Vagina (tissue), 2 donors: ENCODE measurements at places on chromosomes 1 and 21.

GRCh38 chr21:25776440-25776839 is 41.7 kb downstream of the GABPA start:
- DNase-seq: no peak

DNA sequence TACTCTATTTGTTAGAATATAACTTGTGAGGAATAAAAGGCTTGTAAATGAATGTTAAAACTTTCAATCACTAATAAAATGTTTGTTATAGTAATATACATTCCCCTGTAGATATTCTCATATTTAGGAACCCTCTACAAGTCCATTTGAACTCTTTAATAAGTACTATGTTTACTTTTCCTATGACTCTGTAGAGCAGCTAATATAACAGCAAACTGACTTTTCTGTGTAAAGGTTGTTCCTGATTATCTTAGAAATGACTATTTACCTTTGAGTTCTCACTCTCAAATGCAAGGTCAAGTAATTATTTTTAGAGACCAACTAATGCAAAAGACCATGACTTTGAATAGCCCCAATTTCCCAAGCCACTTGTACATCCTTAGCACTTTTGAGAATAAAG is 130.3 kb downstream of the C1orf21 start:
- no peak for DNase-seq

DNA sequence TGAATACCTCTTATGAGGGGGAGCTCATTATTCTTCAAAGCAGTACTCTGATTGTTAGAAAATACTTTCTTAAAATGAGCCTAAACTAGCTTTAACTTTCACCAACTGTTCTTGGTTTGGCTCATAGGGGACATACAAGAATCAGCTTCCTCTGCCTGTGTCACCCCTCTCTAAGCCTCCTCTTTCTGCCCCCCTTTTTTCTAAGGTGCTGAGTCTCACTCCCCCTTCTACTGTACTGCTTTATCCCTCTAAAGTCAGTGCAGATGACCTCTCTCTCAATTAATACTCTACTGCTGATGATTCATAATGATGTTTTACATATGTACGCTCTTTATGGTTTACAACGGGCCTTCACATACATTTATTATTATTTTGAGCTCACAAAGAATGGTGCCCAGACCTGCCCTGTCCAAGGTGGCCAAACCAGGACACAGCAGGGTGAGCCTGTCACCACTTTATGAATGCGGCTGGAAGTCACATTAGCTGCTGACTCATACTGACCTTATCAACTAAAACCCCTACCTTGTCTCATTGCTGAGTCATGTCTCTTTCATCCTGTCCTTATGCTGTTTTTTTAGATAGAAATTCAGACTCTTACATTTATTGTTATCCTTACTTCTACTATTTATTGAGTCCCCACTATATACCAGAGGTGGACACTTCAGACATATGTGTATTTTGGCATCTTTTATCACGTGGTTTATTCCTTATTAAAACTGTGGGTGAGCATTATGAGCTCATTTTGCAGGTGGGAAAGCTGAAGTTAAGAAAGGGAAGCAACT is 126.9 kb downstream of the RNF220 start:
- DNase-seq: no peak

GRCh38 chr1:21492356-21492625 is 16.9 kb upstream of the ALPL start:
- DNase-seq: no peak

- no peak for DNase-seq
Observed at GRCh38 chr1:22176258-22176657, 33.4 kb upstream of the WNT4 start.

DNA sequence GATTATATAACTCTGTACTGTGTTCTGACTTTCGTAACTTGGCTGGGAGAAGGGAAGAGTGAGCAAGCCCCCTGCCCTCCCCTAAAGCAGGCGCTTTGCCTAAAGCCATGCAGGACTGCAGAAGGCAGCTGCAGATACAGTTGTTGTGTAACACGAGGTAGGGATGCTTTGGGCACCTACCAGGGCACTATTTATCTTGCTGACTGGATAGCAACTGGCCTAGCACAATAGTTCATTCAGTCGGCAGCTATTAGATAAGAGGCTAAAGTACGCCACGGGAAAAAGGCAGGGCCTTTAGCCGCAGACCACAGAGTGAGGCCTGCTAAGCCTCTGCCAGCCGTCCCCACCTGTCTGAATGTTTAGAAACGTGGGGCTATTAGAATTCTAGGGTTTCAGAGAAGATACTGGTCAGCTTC is 80.9 kb downstream of the TTC3 start:
- DNase-seq: no peak

- no peak for DNase-seq
Observed at GRCh38 chr1:69258842-69259241, 308.9 kb upstream of the LRRC7 start.

- no peak for DNase-seq
Observed at GRCh38 chr1:53850082-53850673, 12.1 kb upstream of the NDC1 start.

- no peak for DNase-seq
Observed at GRCh38 chr1:230750986-230751625, 3.9 kb downstream of the CAPN9 start.

DNA sequence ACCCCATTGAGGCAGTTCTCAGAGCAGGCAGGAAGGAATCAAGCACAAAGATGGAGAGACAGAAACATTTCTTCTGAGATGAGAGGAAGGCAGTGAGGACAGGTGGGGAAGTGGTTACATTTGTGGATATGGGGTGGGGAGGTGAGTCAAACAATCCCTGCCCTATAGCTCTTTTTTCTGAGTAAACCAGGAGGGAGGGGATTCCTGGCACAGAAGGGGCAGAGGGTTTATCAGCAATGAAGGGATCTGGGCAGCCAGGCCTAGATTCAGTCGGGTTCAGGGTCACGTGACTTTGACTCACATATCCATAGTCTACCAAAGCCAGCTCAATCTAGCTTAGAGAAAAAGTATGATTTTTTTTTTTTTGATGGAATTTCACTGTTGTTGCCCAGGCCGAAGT is 15.7 kb upstream of the PHC2 start:
- no peak for DNase-seq

DNA sequence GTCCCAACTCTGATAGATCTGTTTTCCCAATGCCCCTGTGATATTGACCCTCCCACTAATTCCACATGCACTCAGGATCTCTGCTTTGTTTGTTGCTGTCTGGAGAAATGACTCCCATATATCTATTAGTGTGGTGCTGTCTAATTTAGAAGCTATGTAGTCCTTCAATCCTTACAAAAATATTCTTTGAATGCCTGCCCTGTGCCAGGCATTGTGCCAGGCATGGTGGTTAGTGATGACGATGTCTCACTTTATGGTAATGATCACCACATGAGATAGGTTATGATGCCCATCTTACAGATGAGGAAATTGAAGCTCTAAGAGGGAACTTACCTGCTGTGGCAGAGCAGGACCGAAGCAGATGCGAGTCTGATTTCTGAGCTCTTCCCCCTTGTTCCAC is 12.9 kb downstream of the MYOG start:
- DNase-seq: no peak

GRCh38 chr1:59061876-59062275 is 235.0 kb upstream of the FGGY start:
- DNase-seq: peak; percentile 93

GRCh38 chr21:27219068-27219467 is 252.2 kb upstream of the ADAMTS5 start:
- no peak for DNase-seq

DNA sequence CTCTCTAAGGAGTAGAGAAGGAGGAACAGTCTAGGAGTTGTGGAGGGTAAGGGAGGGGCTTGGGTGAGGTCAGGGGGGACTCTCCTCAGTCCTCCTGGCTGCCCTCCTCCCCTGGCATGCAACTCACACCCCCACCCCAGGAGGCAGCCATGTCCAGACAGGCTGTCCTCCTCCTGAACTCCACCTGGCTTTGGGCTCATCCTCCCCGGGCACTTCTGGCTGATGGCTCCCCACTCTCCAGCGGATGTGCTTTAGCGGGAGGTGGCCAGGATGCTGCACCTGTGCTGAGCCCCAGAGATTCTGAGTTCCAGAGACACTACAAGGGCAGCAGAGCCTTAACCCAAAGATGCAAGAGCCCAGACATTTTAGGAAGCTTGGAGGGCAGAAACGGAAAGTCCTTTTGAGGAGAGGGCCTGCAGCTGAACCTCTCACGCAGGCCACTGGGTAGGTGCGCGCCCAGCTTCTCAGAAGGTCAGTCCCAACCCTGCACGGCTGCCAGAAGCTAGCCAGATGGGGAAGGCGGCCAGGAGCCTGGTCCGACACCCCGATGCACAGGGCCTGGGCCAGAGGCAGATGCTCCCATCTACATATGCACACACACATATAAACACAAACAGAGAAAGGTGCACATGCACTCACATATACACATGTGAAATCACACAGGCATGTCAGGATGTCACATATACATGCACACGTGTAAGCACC is 83.4 kb downstream of the PDE9A start:
- no peak for DNase-seq

- DNase-seq: no peak
Observed at GRCh38 chr1:54888080-54888733, 1.2 kb upstream of the DHCR24 start.

DNA sequence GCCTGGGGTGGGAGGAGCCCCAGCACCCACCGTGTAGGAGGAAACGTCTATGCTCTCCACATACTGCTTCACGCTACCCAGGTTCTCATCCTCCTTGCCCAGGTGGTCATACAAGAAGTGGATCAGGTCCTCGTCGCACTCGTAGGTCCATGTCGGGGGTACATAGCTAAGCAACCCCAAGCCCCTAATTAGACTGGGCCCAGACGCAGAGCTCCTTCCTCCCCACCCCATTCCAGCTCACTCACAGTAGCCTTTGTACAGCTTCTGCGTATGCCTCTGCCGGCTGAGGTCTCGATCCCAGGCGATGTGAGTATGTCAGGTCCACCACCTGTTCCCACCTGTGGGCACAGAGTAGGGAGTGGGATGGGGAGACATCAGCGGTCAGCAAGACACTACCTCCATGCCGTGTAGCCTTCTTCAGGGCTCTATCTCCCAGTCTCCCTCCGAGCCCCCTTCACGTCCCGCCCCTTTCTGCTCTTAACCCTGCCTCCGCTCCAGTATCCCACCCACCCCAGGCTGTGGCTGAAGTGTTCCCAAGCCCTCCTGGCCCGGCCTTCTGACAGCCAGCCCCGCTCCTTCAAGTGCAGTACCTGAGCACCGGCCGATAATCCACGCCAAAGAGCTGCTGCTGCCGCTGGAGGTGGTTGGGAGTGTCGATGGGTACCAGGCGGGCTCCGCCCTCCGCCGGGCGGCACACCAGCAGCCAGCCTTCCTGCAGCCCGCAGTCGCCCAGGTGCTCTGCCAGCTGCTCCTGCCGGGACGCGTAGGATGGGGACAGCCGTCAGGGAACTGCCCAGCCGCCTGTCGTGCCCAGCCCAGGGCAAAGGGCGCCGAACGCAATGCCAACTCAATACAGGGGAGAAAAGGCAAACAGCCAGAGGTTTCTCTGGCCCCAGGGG is 919 bp downstream of the HECTD3 start:
- no peak for DNase-seq

GRCh38 chr1:159247266-159247665 is 42.6 kb downstream of the ACKR1 start:
- no peak for DNase-seq

DNA sequence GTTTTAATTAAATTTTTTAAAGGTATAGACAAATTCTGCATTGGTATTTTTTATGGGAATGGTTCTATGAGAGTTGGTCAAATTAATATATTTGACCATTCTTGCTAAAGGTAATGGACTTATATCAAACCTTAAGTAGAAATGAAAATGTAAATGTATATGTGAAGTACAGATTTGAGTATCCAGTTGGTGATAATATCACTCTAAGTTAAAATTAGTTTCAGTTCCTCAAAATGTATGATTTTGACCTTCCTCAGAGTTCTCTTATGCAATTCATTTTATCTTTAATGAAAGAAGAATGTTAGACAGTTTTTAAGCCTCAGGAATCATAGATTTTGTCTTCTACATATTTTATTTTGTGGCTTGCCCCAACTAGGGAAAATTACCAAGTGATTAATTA is 1291.5 kb upstream of the B3GALT2 start:
- DNase-seq: no peak

DNA sequence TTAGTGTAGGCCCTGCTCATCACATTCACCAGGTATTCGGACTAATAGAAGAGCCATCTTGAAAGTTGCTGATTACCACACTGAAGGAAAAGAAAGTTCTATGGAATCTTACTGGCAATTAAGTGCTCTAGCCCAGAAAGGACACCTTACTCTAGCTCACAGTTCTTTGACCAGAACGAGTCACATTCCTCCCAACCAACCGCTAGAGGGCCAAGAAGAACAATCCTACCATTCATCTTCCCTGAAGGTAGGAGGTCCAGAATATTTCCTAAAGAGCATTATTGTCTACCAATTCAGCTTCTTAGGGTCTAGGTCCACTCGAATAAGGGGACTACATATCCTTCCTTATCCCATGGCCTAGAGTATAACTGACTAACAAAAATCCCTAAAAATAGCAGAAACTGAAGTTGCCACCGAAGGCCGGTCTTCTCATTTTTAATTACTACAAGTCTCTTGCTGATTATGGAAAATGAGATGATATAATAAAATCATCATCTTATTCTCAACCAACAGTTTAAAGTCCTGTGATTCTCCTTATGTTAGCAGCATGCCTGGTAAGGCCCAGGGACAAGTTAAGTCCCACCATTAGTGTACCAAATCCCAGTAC is 2.7 kb upstream of the FMO1 start:
- DNase-seq: no peak

DNA sequence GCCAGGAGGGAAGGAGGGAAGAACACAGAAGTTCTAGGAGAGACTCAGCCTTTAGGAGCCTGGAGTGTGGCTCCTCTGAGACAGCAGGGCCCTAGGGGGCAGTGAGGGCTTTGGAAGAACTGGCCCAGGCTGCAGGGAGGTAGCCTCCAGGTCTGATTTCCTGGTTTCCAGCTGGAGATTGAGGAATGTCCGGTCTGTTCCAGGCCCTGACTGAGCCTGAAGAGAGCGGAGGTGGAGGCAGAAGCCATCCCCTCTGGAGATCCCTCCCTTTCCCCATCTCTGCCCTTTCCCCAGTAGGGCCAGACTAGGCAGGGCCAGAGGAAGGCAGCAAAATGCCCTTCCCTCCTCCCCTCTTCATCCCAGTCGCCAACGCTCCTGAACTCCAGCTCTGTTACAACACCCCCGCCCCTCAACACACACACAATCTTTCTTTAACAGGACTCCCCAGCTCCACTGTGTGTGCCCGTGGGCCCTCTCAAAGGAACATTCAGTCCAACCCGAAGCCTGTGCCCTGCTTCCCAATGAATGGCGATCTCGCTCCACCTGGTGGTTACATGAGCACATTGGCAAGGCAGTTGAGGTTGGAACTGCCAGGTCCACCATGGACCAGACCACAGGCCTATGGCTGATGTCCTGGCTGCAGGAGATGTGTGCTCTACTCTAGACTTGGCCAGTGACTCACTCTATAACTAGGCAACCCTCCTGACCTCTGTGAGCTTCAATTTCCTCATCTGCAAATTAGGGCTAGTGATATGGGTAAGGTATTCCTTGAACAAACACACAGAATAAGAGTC is 32.0 kb downstream of the MAP7D1 start:
- DNase-seq: no peak

GRCh38 chr21:17548262-17548661 is 35.4 kb downstream of the CXADR start:
- no peak for DNase-seq
